ENCODE measurements at places on chromosomes 7 and 10. TPM values are rescaled to one million over a fixed set of nuclear protein-coding genes. Genes with fewer than 3 reads are reported as not detected.

UPK3BL2 gene
- 44.9 TPM for total RNA-seq

ATXN7L1 gene
- total RNA-seq: 25.4 TPM

PLEKHA1 gene
- total RNA-seq: 8.8 TPM

PDCD4 gene
- 81.0 TPM for total RNA-seq

HOXA3 gene
- total RNA-seq: not detected

CBLL1 gene
- total RNA-seq: 59.7 TPM

CAV2 gene
- not detected for total RNA-seq

AOC1 gene
- not detected for total RNA-seq

ATG9B gene
- 12.3 TPM for total RNA-seq

SEMA3D gene
- total RNA-seq: not detected

TRPV5 gene
- not detected for total RNA-seq

CD36 gene
- total RNA-seq: not detected

NME8 gene
- total RNA-seq: not detected

HTR5A gene
- not detected for total RNA-seq

P4HA1 gene
- 32.9 TPM for total RNA-seq

HMX3 gene
- not detected for total RNA-seq

GRID1 gene
- total RNA-seq: not detected

RNF32 gene
- 2.2 TPM for total RNA-seq

PSD gene
- total RNA-seq: 1.4 TPM

Measured in activated CD4-positive, alpha-beta T cell treated with anti-CD3 and anti-CD28 coated beads, Interleukin-2, amount 10 ng/mL, durations not matched to agents 7 days and 5 days (primary cell).